ENCODE measurements at places on chromosomes 2 and 18.

- DNase-seq = no peak
Measured at GRCh38 chr2:113232740-113233139, 46.0 kb downstream of the PAX8 start.

GRCh38 chr2:71125506-71126294, 4.3 kb downstream of the MCEE start:
- DNase-seq = no peak

GRCh38 chr2:24779116-24779515, 14.1 kb downstream of the PTRHD1 start:
- DNase-seq = no peak

DNA sequence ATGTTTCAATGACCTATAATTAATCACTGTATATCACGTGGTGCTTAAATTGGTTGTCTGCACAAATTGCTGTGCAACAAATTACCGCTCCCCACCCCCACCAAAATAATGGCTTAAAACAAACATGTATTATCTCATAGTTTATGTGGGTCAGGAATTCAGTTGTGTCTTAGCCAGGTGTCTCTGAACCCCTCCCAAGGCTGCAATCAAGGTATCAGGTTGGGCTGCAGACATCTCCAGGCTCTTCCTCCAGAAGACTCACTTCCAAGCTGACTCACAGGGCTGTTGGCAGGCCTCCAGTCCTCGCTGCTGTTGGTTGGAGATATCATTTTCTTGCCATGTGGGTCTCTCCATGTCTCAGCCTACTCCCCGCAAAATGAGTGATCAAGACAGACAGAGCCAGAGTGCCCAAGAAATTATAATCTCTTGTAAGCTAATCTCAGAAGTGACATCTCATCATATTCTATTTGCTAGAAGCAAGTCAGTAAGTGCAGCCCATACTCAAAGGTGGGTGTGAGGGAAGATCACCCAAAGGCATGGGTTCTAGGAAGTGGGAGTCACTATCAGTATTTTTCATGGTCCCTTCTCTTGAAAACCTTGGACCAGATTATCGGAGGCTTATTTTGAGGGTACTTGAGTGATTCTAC, 38.4 kb downstream of the SPC25 start:
- no peak for DNase-seq

DNA sequence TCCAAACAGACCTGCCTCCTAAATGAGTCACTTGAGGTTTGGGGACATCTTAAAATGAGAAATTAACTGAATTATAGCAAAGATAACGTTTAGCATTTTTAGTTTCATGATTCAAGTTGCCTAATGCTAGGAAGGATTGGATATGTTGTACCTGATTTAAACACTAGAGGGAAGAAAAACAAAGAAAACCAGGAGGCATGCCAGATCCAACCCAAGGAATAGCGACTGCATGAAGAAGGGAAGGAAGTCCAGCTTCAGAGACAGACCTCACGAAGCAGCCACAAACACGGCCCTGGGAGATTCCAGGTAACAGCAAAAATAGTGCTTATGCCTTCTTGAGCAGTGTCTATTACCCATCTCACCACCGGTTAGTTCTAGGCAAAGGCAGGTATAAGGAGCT, 499.9 kb upstream of the SPHKAP start:
- DNase-seq = no peak

DNA sequence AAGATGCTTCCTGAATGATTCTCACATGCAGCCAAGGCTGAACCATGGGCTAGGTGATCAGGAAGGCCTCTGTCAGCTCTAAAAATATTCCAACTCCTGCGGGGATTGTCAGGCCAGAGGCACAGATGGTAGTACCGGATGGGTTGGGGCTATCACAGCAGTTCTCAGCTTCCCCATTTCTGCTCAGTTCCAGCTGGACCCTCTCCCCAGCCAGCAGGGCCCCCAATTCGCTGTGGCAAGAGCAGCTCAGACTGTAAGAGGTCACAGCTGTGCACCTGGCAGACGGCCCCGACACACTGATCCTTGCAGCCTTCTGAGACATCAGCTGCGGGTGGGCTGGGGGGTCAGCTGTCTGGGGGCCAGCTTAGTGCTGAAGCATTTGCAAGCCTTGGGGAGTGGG, 43.6 kb upstream of the TCF7L1 start:
- no peak for DNase-seq

- no peak for DNase-seq
Measured at GRCh38 chr2:23588106-23588505, 203.1 kb downstream of the KLHL29 start.

DNA sequence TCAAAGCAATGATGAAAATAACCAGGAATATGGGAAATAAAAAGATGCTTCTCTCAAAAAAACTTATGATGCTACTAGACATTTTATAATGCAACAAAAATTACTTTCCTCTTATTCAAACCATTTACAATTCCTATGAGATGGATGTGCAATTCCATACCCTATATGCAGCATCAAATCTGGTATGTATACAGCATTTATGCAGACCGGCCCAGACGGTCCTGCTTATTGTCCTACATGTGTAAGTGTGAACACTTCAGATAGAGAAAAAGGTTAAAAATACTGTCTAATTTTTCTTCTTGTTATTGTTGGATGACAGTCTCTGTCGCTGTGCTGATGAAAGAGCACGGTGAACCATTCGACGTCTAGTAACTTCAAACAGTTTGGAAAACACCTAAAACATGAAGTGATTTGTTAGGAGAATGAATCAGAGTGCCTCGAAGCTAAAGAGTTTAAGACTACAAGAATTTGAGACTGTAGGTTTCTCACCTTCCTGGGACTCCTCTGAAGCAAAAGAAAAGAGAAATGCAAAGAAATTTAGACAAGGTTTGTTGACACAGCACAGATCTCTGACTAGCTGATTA, 80.8 kb downstream of the ATL2 start:
- no peak for DNase-seq

GRCh38 chr2:113275556-113276215, 3.0 kb downstream of the PAX8 start:
- no peak for DNase-seq

- DNase-seq = no peak
Measured at GRCh38 chr2:140308706-140309105, 1528.5 kb upstream of the NXPH2 start.

DNA sequence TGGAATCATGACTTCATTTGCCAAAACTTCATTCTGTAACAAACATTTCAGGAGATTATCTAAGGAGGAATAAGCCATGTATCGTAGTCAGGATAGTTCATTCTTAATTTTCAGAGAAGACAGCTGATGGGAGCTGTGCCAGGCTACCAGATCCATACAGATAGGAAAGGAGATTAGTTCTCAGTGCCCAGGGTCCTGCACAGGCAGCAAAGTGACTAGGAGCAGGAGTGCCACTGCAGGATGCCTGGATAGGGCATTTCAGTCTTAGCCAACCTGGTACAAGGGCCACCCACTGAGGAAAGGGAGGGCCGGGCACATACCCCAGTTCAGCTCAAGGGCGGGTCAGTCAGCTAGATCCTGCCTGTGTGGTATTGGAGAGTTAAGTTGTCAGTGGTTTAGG, 6.7 kb upstream of the OSR1 start:
- no peak for DNase-seq

GRCh38 chr18:48868468-48869466, 82.0 kb downstream of the SMAD7 start:
- peak; percentile 27 for DNase-seq

DNA sequence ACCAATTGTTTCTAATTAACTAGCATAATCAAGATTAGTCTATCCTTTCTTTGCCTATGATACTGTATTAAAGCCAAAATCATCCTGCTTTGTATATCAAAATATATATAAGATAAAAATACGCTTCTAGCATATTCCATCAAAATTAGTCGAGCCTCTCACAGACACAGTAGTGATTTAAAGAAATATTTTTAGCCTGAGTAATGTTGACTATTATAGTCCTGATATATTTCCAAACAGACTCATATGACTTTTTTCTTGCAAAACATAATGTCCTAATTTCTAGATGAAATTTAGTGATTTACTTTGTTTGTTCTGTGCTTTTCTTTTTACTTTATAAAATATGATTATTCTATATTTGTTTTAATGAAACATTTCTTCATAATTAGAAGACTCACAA, 30.9 kb downstream of the FAP start:
- no peak for DNase-seq

DNA sequence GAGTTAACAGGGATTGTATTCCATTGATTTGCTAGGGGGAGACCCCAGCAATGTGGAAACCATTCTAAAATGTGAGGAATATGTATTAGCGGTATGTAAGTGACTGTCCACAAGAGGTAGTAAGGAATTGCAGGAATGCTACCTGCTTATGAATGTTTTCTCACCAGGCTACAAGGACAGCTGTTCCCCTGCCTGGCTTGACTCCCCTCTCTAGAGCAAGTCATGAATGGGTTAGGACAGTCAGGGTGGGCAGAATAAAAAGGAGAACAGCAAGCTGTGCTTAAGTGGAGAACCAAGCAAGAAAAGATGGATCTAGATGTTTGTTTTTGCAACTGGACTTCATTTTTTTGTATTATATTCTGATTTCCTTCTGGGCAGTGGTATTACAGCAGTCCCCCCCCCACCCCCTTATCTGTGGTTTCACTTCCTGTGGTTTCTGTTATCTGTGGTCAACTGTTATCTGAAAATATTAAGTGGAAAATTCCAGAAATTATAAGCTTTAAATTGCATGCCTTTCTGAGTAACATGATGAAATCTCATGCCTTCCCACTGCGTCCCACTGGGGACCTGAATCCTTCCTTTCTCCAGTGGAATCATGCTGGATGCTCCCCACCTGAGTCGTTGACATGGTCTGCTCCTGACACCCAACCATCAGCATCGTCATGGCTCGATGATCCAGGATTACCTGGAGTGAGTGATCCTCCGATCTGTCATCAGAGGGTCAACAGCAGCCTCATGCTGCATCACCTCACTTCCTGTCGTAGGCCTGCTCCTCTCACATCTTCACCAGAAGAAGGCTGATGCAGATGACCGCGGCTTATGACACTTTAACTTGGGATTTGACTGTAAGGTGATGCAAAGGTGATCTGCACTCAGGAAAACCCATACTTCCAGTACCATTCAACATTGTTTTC, 52.2 kb downstream of the VAPA start:
- no peak for DNase-seq

- DNase-seq = no peak
Measured at GRCh38 chr2:42169874-42170521, 845 bp downstream of the EML4 start.

DNA sequence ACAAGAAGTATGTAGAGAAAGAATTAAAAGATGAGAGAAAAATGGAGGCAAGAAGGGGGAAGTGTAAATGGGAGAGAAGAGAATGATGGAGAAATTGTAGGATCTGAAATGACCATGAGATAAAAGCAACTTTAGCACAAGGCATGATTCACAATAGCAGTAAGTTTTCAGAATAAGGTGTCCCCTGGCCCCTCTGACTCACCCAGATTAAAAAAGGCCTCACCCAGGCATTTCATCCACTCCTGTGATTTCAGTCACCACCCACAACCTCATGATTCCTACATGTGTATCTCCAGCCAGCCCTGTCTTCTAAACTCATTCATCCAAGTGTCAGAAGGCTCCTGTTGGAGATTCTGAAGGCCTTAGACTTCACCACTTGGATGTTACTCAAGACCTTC, 56.6 kb downstream of the SP100 start:
- DNase-seq = no peak

DNA sequence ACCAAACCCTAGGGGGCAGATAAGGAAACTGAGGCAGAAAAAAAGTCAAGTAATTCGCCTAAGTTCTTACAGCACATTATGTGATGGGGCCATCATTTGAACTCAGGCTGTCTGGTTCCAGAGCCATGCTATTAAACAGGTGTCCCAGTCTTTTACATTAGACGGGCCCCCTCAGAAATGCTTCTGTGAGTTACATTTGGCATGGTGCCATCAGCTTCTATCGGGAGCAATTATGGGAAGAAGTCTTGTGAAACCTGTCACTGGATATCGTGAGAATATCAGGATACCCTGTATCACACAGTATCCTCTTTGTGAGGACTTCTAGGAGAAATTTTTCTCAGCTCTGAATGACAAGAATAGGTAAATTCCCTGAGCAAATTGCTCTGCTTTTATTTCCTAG, 143.7 kb upstream of the NOSTRIN start:
- DNase-seq = no peak

GRCh38 chr18:63254716-63255399, 64.7 kb downstream of the BCL2 start:
- DNase-seq = no peak

DNA sequence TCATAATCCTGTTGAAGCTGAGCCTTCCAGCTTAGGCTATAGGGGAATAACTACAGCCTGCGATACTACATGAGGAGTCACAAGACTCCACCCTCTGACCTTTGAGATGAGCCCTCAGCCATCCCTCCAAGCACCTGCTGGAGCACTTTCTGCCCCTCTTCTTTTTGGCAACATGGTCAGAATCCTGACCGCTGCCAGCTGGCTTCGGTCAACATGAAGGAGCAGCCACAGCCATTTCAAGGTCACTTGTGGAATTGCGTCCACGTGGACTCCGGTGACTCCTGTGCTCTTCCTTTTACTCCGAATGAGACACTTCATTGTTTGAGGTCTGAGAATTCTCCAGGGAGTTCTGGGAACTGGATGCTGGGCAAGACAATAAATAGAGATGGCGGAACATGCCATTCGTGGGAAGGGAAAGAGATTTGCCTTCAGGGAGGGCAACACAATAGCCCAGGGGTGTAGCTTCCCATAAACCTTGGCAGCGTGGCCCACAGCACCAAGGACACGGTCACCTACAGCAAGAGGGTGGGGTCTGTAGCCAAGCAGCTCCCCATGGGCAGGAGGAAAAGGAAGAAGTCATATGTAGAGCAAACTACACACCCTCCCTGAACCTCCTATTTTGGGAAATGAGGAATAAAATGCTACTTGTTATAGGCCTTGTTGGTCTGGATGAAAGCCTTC, 73.3 kb upstream of the PPP1CB start:
- DNase-seq = no peak

GRCh38 chr18:12334863-12335262, 26.8 kb downstream of the TUBB6 start:
- DNase-seq = no peak

DNA sequence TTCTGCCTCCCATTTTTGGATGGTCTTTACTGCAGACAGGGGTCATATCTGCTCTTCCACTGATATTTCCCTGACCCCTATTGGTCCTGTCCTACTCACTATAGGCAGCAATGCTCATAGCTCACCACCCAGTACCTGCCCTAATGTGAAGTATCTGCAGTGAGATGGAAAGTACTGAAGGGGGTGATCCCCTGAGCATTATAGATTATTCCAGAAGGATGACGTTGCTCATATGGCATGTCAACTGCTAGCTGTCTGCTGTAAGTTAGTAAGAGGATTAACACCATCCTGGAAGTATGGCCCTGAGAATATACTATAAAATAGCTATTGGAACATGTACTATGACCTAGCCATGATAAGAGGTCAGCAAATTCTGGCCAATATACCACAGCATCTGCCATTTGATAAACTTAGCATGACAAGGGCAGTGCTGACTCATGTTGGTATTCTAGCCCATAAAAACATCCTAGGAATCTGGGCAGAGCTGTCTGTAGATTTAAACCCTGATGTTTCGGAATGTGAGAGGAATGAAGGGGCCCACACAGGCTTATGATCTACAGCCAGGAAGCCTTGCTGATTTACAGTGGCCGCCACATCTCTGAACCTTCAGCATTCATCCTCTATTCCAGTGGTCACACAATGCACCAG, 451.4 kb downstream of the TNS1 start:
- DNase-seq = no peak

- no peak for DNase-seq
Measured at GRCh38 chr2:101864426-101864825, 127.3 kb upstream of the IL1R2 start.
